ENCODE measurements at places on chromosomes 4 and X. TPM values are rescaled to one million over a fixed set of nuclear protein-coding genes. Genes with fewer than 3 reads are reported as not detected.

GRCh38 chrX:37812110-37812509 is 32.3 kb downstream of the CYBB start:
- H3K4me3 ChIP-seq: no peak overlapping the region
- DNase-seq: no peak
- no peaks in the 10 kb centered on the region for H3K27me3 ChIP-seq
- peaks cover 41% of the 10 kb centered on the region for H3K4me1 ChIP-seq
- H3K36me3 ChIP-seq: peaks cover 40% of the 10 kb centered on the region
- H3K27ac ChIP-seq: no peak overlapping the region

DNA sequence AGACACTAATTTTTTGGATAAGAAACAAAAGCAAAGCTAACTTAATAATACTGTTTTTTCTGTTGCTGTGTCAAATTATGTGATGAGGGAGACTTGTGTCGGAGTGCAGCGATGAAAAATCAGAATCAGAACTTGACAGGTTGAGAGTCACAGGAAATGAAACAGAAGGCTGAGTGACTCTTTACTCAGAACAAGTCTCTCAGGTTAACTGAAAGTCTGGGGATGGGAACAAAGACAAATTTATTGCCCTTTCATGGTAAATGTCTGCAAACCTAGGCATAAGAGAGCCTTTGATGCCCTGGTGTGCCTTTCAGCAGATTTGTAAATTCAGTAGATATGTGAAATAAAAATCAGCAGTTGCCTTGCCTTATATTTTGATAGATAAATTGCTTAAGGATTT is 96.0 kb downstream of the ADGRL3 start:
- H3K4me3 ChIP-seq: no peak overlapping the region
- H3K36me3 ChIP-seq: no peaks in the 10 kb centered on the region
- no peak overlapping the region for H3K27ac ChIP-seq

EVC2 gene
- polyA plus RNA-seq: not detected

OPN1LW gene
- not detected for polyA plus RNA-seq

DNA sequence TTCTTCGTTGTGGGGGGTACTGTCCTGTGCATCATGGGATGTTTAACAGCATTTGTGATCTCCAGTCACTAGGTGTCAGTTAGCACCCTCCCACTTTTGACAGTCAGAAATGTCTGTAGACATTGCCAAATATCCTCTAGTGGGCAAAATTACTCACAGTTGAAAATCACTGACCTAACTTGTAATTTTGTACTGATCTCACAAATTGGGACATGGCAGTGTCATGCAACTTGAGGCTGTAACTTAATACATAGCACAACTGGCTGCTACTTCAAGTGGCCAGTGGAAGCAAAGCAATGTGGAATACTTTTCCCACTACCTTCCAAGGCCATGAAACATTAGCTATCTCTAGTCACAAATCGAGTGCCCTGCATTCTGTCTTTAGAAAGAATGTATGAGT is 23.2 kb upstream of the TSPAN7 start:
- H3K27me3 ChIP-seq: no peaks in the 10 kb centered on the region
- DNase-seq: no peak
- no peaks in the 10 kb centered on the region for H3K4me1 ChIP-seq
- H3K27ac ChIP-seq: no peak overlapping the region

DNA sequence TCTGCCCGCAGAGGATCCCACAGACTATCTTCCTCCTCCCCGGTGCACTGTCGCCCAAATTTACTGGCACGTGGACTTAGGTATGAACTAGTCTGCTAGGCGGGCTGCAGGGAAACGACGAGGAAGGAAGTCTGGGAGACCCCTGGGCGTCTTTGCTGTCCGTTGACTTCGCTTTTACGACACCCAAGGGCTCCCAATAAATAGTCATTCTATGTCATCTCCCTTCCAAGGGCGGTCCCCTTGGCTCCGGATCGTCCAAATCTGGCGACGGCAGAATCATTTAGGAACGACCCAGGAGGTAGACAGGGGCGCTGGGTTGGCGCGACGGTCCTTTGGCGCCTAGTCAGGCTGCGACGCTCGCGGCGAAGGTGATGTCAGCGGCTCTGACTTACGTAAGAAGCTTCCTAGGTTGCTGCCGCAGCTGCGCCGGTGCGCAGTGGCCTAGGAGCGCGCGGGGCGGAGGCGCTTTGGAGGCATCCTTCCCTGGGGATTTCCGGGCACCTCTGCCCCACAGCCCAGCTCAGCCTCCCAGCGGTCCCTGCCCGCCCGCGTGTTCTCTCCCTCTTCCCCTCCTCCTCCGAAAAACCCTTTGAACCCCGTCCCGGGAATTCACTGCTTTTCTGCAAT is 2.2 kb downstream of the NHS start:
- no peak for DNase-seq
- no peaks in the 10 kb centered on the region for H3K36me3 ChIP-seq
- H3K4me3 ChIP-seq: no peak overlapping the region
- H3K27me3 ChIP-seq: no peaks in the 10 kb centered on the region

DUSP9 gene
- polyA plus RNA-seq: not detected

TCP11X2 gene
- polyA plus RNA-seq: not detected

DNA sequence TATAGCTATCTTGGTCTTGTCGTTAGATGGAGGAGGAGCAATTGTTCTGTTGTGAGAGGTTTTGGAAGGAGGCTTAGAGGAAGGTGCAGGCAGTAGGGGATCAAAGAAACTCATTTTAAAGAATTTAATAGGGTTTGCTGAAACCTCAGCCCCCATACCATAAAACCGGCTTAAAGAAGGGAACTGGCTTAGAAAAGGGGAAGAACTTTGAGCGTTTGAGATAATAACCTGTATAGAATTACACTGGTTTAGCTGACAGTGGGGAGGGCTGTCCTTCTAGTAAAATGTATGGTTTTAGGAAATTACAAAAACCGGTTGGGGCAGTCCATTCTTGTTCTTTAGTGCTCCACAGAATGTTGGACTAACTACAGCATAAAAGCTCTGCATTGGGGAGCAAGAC is 128.1 kb downstream of the KDM6A start:
- no peak overlapping the region for H3K4me3 ChIP-seq
- no peak for DNase-seq
- peaks cover 29% of the 10 kb centered on the region for H3K4me1 ChIP-seq
- peak overlapping the region; percentile 45 for H3K27ac ChIP-seq
- H3K36me3 ChIP-seq: no peaks in the 10 kb centered on the region
- no peaks in the 10 kb centered on the region for H3K27me3 ChIP-seq

DNA sequence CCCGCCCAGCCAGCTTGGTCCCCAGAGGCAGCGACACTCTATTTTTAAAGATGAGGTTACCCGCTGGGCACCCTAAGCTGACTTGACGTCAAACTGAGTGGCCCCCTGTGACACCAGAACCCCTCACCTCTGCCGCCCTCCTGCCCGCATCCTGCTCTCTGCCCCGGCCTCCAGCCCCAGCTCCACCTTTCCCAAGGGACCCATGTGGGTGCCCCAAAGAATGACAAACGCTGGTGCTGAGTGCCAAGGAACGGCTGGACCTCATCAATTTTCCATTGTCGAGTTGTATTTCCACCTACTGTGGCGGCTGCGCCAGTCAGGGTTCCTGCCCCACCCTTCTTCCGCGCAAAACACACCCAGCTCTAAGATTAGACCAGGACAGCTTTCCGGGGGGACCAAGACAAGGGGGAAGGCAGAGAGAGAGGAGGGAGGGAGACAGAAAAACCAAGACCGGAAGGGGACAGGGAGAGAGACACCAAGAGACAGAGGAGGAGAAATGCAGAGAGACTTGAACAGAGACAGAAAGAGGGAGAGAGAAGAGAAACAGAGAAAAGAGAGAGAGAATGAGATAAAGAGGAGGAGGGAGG is 2.0 kb downstream of the PRKX start:
- peak; percentile 72 for DNase-seq
- H3K27ac ChIP-seq: peak overlapping the region; percentile 83
- peak overlapping the region; percentile 77 for H3K4me3 ChIP-seq
- no peaks in the 10 kb centered on the region for H3K27me3 ChIP-seq

DNA sequence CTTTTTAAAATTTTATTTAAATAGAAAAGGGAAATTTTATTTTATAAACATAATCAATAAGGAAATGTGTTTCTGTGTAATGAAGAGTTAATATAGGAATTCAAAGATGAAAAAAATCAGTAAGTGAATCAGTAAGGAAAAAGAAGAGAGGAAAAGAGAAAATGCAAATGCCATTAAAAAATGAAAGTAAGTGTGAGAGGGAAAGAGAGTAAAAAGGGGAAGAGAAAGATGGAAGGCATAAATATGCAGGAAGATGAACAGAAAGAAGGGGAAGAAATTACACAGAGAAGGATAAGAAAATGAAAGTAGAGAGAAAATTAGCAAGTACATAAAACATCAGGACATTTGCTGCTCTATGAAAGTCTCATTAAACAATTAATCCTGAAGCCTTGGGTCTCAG is 349.9 kb downstream of the FSTL5 start:
- H3K27me3 ChIP-seq: no peaks in the 10 kb centered on the region
- H3K36me3 ChIP-seq: no peaks in the 10 kb centered on the region

- no peaks in the 10 kb centered on the region for H3K36me3 ChIP-seq
- DNase-seq: no peak
- peaks cover 1% of the 10 kb centered on the region for H3K27me3 ChIP-seq
- no peaks in the 10 kb centered on the region for H3K4me1 ChIP-seq
These were observed 42.4 kb upstream of the GAB1 start for GRCh38 chr4:143294310-143294709.

ZNF275 gene
- 8.8 TPM for polyA plus RNA-seq

ARMCX4 gene
- polyA plus RNA-seq: 2.1 TPM

DNA sequence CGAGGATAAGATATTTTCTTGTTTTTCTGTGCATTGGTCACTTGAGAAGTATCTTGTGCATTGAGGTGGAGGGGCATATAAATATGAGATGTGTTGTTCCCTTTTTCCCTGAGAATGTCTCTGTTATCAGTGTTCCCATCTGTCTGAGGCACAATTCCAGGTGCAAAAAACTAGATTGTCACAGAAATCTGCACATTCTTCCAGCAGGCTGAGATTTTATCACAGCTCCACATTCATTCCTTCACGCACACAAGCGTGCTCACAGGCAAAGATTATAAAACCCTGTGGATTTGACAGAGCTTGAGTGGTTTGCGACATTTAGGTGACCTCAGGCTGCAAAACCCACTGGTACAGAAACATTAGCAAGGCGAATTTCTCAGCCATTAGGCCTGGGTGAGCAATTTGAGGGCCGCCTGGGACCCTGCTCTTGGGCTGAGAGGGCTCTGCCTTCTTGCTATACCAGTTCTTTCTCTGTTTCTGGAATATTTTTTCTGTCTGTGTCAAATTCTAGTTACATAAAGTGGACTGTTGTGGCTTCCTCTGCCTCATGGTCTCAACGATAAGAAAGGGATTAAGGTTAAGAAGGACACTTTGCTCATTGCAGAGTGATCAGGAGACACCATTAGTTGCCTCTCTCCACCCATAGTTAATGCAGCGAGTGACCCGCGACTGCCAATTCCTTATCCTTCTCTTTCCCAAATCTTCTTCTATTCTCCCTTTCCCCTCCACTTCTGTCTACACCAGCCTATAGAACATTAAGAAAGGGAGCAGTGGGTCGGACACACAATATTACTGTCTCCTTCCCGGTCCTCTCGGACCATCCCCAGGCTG is 86.7 kb upstream of the C1QTNF7 start:
- peaks cover 18% of the 10 kb centered on the region for H3K4me1 ChIP-seq
- H3K27ac ChIP-seq: no peak overlapping the region
- no peak overlapping the region for H3K4me3 ChIP-seq

- peak overlapping the region; percentile 92 for H3K27ac ChIP-seq
- no peak for DNase-seq
- H3K4me3 ChIP-seq: peak overlapping the region; percentile 94
- H3K36me3 ChIP-seq: peaks cover 15% of the 10 kb centered on the region
These were observed 500 bp downstream of the GAR1 start for GRCh38 chr4:109816082-109816442.

NXF2B gene
- not detected for polyA plus RNA-seq

DNA sequence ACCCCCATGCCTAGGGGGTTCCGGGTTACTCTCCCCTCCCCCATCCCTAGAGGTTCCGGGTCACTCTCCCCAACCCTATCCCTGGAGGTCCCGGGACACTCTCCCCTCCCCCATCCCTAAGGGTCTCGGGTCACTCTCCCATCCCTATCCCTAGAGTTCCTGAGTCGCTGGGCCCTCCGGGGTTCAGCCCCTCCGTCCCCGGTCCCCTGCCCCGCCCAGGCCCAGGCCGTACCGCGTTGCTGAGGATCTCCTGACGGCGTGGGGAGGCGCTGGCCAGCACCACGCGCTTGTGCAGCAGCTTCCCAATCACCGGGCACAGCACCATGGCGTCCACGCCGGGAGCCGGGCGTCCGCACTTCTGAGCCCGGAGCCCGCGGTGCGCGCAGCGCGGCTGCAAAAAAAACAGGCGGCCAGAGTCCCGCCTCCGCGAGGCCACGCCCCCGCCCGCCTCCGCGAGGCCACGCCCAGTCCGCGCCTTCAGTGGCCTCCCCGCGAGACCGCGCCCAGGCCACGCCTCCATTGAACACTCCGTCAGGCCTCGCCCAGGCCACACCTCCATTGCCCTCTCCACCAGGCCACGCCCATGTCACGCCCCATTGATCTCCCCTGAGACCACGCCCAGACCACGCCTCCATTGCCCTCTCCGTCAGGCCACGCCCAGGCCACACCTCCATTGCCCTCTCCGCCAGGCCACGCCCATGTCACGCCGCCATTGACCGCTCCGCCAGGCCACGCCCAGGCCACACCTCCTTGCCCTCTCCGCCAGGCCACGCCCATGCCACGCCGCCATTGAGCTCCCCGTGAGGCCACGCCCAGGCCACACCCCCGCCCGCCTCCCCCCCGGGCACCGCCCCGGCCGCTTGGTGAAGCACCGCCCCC is at the start of gene ASMTL:
Gene ASMTL (minus strand): TSS at position 394 of the 879 bp plus-strand sequence. CDS start 69 bp downstream, at position 325.
- no peaks in the 10 kb centered on the region for H3K36me3 ChIP-seq
- peak within 1 kb of the TSS; percentile 91 for H3K27ac ChIP-seq
- peak within 1 kb of the TSS; percentile 92 for H3K4me3 ChIP-seq

- H3K4me1 ChIP-seq: no peaks in the 10 kb centered on the region
- H3K27me3 ChIP-seq: no peaks in the 10 kb centered on the region
- no peak within 1 kb of the TSS for H3K4me3 ChIP-seq
- no peak for DNase-seq
- H3K36me3 ChIP-seq: peaks cover 2% of the 10 kb centered on the region
- H3K27ac ChIP-seq: no peak within 1 kb of the TSS
These were observed at the start of gene RPA4 for GRCh38 chrX:96883608-96884007. RPA4 (plus strand) TSS chrX:96883908; CDS start chrX:96884311, 403 bp downstream.

ITIH6 gene
- polyA plus RNA-seq: not detected

- H3K36me3 ChIP-seq: no peaks in the 10 kb centered on the region
- DNase-seq: no peak
- no peaks in the 10 kb centered on the region for H3K27me3 ChIP-seq
- no peak overlapping the region for H3K4me3 ChIP-seq
- no peak overlapping the region for H3K27ac ChIP-seq
These were observed 72.6 kb downstream of the WWC2 start for GRCh38 chr4:183171484-183172267.

VEGFC gene
- polyA plus RNA-seq: not detected

TIGD4 gene
- polyA plus RNA-seq: 0.04 TPM

- H3K4me3 ChIP-seq: no peak overlapping the region
- no peak for DNase-seq
- H3K27ac ChIP-seq: no peak overlapping the region
- H3K4me1 ChIP-seq: no peaks in the 10 kb centered on the region
- no peaks in the 10 kb centered on the region for H3K36me3 ChIP-seq
- H3K27me3 ChIP-seq: no peaks in the 10 kb centered on the region
These were observed 5.0 kb upstream of the HTN3 start for GRCh38 chr4:70023218-70023617.

GRCh38 chr4:90093526-90093925 is 33.7 kb upstream of the CCSER1 start:
- no peak for DNase-seq
- no peaks in the 10 kb centered on the region for H3K36me3 ChIP-seq
- no peak overlapping the region for H3K4me3 ChIP-seq
- H3K27me3 ChIP-seq: no peaks in the 10 kb centered on the region
- H3K4me1 ChIP-seq: no peaks in the 10 kb centered on the region

Data from B cell (primary cell).